ENCODE measurements at places on chromosomes 4 and X.

GRCh38 chrX:126701380-126701779 is 118.1 kb upstream of the PRR32 start:
- no peak overlapping the region for H3K27ac ChIP-seq
- H3K36me3 ChIP-seq: no peaks in the 10 kb centered on the region
- DNase-seq: no peak
- no peaks in the 10 kb centered on the region for H3K4me1 ChIP-seq

DNA sequence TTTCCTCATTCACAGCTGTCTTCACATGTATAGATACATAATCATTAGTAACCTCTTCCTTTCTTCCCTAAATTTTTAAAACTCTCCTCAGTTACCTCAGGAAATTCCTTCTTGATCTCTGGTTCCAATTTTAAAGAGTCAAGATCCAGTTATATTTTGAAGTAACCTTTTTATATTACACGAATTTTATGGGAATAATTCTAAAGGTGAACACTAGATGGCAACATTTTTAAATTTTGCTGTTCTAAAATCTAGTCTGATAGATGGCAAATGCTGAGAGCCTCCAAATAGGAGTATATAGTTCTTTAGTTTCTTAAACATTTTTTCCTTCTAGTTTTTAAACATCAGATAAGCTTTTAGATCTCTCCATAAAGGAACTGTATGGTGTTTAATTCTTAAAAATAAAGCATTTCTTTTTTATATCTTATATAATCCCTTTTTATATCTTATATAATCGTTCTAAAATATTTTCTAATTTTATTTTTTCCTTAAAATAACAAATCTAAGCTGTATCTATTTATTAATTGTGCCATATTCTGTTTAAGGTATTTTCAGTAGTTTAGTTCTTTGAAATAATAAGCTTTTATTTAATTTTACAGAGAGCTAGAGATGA is 37.9 kb upstream of the PAPSS1 start:
- H3K27me3 ChIP-seq: peaks cover 17% of the 10 kb centered on the region
- no peak overlapping the region for H3K27ac ChIP-seq
- H3K36me3 ChIP-seq: no peaks in the 10 kb centered on the region
- no peak for DNase-seq
- peaks cover 3% of the 10 kb centered on the region for H3K4me1 ChIP-seq

GRCh38 chrX:12791257-12792228 is at the start of gene PRPS2:
Gene PRPS2, plus strand, starts transcription at chrX:12791412. Its CDS starts 86 bp downstream, at chrX:12791498.
- no peak for DNase-seq
- peaks cover 2% of the 10 kb centered on the region for H3K27me3 ChIP-seq

- peaks cover 56% of the 10 kb centered on the region for H3K4me1 ChIP-seq
- no peaks in the 10 kb centered on the region for H3K27me3 ChIP-seq
- H3K4me3 ChIP-seq: no peak overlapping the region
- no peaks in the 10 kb centered on the region for H3K36me3 ChIP-seq
- peak overlapping the region; percentile 81 for H3K27ac ChIP-seq
Observed at GRCh38 chr4:181957088-181957487, 286.1 kb upstream of the TENM3 start.

GRCh38 chrX:100883654-100884053 is 9.5 kb upstream of the NOX1 start:
- no peaks in the 10 kb centered on the region for H3K27me3 ChIP-seq
- no peak overlapping the region for H3K4me3 ChIP-seq
- H3K4me1 ChIP-seq: no peaks in the 10 kb centered on the region
- no peak for DNase-seq
- no peaks in the 10 kb centered on the region for H3K36me3 ChIP-seq

DNA sequence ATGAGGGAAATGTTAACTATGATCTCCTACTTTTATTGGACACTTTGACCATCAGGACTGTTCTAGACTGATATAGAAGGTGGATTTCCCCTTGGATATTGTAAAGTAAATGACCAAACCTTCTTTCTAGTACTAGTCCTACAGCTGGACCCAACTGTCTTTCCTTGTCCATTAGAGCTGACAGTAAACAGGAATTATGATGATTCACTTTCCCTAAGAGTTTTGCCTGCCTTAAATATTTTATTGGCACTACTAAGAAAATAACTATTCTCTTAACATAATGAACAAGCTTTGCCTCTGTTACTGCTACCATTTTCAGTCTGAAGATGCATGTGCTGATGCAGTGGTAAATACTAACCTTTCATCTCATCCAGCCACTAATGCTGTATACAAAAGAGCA is 915.4 kb downstream of the CENPC start:
- H3K4me3 ChIP-seq: no peak overlapping the region
- DNase-seq: no peak
- no peaks in the 10 kb centered on the region for H3K27me3 ChIP-seq
- no peak overlapping the region for H3K27ac ChIP-seq
- no peaks in the 10 kb centered on the region for H3K36me3 ChIP-seq

- DNase-seq: no peak
- H3K4me3 ChIP-seq: no peak overlapping the region
- H3K27ac ChIP-seq: no peak overlapping the region
- peaks cover 2% of the 10 kb centered on the region for H3K36me3 ChIP-seq
Observed at GRCh38 chrX:15465896-15466651, 27.1 kb downstream of the PIR start.

DNA sequence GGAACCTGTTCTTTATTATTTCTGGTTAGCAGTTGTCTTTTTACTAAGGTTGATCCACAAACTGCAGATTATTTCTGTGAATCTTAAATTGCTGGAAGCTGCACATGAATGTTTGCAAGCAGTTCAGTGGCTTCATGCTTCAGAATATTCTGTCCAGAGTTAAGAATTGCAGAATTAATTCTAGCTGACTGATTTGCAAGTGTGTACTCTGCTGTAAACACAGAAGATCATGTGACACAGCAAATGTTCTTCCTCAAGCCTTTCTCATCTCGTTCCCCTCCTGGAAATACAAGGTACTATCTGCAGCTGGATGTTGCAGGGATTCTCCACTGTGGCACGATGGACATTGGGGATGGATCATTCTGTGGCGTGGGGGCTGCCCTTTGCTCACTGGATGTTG is 16.8 kb upstream of the CLTRN start:
- H3K4me3 ChIP-seq: no peak overlapping the region
- H3K4me1 ChIP-seq: peaks cover 7% of the 10 kb centered on the region
- H3K27me3 ChIP-seq: peaks cover 11% of the 10 kb centered on the region

- DNase-seq: no peak
- H3K27me3 ChIP-seq: peaks cover 4% of the 10 kb centered on the region
- H3K27ac ChIP-seq: no peak overlapping the region
- H3K4me3 ChIP-seq: no peak overlapping the region
- no peaks in the 10 kb centered on the region for H3K36me3 ChIP-seq
- H3K4me1 ChIP-seq: peaks cover 9% of the 10 kb centered on the region
Observed at GRCh38 chrX:112846187-112846586, 5.6 kb upstream of the AMOT start.

Measured in chondrocyte (in vitro differentiated cells).